ENCODE measurements at places on chromosomes 3 and 15. TPM values are rescaled to one million over a fixed set of nuclear protein-coding genes. Genes with fewer than 3 reads are reported as not detected.

CPNE9 gene
- 0.41 TPM for total RNA-seq

SYNPR gene
- 119 TPM for total RNA-seq

- no peak for DNase-seq
Observed at GRCh38 chr15:59298225-59298853, 74.3 kb downstream of the MYO1E start.

- no peak for DNase-seq
Observed at GRCh38 chr3:157078131-157078810, 81.7 kb downstream of the CCNL1 start.

DNA sequence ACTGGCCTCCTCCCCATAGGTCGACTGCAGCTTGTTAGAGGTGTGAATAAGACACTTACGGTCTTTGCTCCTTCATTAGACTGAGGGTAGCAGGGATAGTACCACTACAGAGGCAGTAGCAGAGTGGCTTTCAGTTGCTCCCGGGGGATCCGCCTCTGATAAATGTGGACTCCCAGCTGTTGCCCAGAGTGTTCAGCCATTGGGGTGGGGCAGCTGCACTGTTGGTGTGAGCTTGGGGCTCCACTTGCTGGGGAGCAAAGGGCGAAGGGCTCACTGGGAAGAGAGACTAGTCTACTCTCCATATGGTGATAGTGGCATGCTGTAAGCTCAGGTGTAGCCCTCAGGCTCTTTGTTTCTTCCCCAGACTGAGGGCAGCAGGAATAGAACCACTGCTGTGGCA is 239.1 kb downstream of the LRRN1 start:
- DNase-seq, result no peak

GRCh38 chr3:37040231-37040630 is 46.9 kb downstream of the MLH1 start:
- DNase-seq, result no peak

DNA sequence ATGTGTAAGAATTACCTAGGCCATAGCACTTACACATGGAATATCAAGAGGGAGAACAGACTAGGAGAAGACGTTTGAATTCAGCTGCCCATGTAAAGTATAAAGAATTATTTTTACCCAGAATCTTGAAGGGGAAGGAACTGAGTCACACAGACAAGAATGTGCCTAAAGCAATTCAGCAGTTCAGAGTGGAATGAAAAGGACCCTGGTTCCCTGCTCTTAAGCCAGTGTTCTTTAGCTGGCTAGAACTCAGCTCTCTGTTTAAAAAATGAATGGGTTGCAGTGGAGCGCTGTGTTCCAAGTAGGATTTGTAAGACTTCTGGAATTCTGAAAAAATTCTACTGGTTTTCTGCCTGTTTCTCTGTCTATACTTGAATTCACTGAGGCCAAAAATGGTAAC is 440.2 kb downstream of the LPP start:
- DNase-seq, result no peak

DNA sequence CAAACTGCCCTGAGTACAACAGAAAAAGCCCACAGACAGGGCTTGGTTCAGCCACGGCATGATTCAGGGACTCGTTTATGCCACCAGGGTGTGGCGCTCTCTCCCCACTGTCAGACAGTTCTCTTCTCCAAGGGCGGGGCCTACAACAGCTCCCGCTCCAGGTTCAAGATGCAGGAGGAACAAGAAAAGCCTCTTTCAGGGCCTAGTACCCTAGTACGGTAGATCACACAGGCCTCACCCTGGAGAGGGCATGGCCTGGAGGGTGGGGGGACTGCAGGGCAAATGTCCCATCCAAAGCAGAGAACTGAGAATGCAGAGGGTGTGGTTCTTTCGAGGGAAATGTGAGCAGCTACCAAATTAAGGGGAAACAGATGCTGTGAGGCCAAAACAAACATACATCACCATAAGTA is 12.0 kb downstream of the MESD start:
- no peak for DNase-seq

DNA sequence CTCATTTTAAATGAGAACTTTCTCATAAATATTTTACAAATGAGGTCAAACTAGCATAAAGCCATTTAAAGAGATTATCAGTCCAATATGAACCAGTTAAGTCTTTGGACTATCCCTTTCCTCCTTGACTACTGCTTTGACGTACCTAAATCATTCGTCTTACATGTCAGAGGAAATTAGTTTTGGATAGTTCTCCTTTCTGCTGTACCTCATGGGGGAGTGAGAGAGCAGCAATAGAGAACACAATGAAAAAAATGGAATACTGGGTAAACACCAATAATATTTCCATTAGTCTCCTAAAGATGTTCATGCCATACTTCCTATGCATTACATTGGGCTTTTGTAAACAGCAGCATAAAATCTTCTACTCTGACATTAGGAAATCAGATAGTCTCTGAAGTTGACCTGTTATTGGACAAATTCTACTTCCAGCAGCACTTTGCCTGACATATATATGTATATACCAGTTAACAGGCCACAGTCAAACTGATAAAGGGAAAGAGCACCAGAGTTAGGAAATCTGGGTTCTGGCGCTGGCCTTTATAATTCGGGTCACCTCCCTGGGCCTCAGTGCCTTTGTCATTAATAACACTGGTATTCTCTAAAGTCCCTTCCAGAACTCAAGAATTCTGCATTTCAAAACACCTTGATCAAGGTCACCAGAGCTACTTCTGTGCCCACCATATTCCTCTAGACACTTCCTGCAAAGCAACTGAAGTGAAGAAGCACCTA is 26.8 kb downstream of the TIMMDC1 start:
- no peak for DNase-seq

GRCh38 chr3:48415251-48415953 is 14.5 kb downstream of the PLXNB1 start:
- DNase-seq, result no peak

- DNase-seq, result no peak
Observed at GRCh38 chr3:10443272-10444109, 61.9 kb downstream of the ATP2B2 start.

- DNase-seq, result no peak
Observed at GRCh38 chr3:10319804-10320203, 1.1 kb downstream of the SEC13 start.

DNA sequence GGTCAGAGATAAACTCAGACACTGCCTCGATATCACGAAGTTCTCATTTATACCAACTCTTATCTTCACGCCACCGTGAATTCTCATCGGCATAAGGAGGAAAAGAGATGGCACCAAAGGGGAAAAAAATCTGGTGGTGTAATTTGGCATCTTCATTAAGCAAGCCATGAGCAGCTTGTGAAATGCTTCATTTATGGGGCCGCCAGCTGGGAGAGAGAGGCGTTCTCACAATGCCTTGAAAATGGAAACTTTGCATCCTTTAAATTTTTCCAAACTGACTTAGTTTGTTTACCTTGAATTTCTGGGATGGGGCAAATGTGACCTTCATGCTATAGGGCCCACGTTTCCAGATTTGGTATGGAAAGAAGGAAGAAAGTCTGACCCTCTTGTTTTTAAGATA is 242.5 kb upstream of the ST8SIA2 start:
- no peak for DNase-seq
